HuH-7 (cell line): ENCODE measurements at places on chromosomes 12 and 14.

DNA sequence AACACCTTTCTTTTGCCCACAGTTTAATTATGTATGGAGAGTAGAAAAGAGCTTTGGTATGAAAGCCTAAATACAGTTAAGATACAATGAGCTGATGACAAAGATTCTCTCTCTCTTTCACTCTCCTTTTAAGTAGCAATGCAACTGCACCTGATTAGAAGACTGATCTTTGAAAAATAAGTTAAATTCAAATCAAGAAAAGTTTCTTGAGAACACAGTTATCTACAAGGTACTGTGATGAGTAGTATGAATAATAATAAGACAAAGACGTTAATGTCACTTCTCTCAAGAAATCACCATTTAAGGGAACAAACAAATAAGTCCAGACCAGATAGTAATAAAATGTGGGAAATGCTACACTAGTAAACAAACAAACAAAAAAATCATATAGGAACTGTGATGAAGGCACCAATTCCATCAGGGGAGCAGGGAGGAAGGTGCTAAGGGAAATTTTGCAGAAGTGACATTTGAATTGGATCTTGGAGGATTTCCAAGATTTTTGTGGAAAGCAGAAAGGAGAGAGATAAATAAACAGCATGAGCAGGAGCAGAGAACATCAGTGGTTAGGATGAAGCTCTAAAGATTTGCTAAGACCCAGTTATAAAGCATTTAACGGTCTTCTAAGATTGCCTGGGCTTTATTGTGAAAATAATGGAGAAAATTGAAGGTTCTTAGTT, 65.2 kb upstream of the STK38L start:
- DNase-seq = no peak

- DNase-seq = no peak
Measured at GRCh38 chr14:74946659-74947281, 8.6 kb downstream of the PGF start.

- DNase-seq = no peak
Measured at GRCh38 chr14:96094211-96094610, 55.0 kb downstream of the C14orf132 start.

DNA sequence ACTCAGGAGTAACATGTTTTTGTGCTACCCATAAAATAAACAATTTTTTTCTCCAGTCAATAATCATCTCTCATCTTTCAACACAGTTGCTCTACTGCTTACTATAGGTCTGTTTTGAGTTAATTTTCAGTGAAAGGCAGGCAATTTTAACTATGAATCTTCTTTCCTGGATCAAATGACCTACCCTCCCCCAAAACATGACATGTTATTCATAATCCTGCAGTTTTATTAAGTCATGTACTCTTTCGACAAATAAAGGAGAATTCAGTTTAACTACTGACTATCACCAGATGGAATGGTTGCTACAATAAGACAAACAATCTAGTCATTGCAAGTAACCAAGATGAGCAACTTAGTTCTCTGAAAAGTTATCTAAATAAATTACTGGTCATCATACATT, 106.0 kb upstream of the FAR2 start:
- no peak for DNase-seq

DNA sequence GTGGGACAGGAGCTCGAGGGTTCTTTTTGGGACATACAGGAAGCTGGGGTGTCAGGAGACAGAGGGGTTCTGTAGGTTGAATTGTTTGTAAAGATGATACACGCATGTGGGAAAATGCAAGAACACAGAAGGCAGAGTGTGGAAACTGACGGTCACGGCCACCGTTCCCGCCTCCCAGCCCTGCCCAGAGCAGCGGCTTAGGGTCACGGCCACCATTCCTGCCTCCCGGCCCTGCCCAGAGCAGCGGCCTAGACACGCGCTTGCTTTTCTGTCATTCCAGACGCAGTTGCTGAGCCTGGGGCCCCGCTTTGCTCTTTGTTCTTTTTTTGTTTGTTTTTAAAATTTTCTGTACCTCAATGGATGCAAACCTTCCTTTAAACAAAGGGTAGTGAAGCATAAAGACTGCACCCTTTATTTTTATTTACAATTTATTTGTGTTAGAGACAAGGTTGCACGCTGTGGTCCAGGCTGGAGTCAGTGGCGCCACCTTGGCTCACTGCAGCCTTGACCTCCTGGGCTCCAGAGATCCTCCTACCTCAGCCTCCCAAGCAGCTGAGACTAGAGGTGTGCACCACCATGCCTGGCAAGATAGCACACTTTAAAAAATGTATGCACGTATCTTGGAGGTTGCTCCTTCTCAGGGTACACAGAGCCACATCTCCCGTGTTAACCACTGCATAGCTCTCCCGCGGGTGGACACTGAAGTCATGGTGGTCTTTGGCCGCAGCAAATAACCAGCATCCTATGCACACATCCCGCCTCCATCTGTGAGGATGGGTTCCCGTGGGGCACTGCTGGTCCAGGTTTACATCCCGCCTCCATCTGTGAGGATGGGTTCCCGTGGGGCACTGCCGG, 142.3 kb downstream of the ADGRD1 start:
- DNase-seq = no peak

GRCh38 chr12:39300799-39301198, 142.1 kb downstream of the KIF21A start:
- DNase-seq = no peak

DNA sequence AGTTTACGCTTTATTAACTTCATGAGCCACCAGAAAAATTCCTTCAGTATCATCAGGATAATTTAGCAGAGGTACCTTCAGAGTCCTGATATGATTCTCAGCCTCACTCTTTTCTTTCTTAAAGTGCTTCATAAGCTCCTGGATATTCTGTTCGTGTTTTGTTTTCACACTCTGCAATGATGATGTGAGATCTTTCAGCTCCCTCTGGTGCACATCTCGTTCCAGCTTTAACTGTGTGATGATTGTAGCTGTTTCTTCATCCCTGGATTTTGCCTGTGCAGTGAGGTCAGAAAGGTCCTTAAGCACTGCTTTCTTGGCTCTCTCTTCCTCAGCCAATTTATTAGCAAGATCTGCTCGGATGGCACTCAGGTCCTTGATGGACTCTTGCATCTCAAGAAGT, 156.7 kb downstream of the CEP128 start:
- DNase-seq = no peak

DNA sequence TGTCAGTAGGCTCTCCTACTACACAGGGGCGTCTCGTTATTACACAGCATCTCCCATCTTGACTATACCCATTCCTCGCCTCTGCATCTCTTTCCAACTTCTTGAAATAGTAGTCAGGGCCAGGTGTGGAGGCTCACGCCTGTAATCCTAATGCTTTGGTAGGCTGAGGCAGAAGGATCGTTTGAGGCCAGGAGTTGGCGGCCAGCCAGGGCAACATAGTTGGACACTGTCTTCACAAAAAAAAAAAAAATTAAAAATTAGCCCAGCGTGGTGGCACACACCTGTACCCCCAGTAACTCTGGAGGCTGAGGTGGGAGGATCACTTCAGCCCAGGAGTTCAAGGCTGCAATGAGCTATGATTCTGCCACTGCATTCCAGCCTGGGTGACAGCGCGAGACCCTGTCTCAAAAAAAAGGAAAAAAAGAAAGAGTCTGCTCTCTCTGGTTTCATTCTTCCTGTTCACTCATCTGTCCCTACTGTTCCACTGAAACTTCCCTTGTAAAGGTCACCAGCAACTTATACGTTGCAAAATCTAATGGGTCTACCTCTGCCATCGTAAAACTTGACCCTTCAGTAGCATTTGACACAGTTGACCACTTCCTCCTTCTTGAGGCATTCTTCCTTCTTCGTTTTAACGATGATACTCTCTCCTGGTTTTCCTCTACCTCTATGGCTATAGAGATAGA, 41.0 kb upstream of the PTGR2 start:
- no peak for DNase-seq

- DNase-seq = no peak
Measured at GRCh38 chr12:692274-692673, 29.0 kb upstream of the NINJ2 start.

GRCh38 chr14:85535991-85536832, 6.3 kb downstream of the FLRT2 start:
- DNase-seq = peak; percentile 42

DNA sequence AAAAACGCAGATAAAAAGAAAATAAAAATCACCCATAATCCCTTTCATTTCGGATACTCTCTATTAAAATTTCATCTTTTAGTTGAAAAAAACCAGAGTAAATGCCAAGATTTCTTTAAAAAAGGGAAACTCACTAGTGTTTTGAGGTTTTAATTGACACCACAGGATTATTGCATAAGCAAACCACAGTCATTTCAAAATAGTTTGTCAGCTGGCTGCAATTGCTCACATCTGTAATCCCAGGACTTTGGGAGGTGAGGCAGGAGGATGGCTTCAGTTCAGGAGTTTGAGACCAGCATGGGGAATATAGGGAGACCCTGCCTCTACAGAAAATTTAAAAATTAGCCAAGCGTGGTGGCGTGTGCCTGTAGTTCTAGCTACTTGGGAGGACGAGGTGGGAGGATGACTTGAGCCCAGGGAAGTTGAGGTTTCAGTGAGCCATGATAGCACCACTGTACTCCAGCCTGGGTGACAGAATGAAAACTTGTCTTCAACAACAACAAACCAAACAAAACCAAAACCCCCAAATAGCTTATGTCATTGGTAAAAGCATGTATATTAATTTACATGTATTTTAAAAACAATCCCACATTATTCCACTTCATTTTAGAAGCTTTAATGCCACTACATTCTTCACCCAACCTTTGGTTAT, 48.8 kb downstream of the SYNE2 start:
- no peak for DNase-seq

DNA sequence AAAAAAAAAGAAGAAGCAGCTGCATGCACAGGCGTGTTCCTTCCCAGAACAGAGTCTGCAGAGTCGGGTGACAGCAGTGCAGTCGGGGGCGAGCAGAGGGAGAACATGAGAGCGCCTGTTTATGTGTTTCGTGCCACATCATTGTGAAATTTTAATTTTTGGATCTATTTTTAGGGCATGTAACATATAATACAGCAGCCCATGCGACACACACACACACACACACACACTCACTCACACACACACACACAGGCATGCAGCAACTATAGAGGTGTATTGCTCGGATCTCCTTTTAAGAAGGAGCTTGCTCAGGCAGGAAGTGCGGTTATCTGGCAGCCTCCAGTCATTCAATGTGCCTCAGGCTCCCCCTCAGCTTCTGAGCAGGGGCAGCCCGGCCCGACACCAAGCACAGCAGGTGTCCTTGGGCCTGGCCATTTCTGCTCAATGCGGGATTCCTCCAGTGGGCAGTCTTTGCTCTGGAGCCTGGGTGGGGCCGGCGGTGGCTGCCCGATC, 71.8 kb downstream of the ZNF664 start:
- DNase-seq = no peak

DNA sequence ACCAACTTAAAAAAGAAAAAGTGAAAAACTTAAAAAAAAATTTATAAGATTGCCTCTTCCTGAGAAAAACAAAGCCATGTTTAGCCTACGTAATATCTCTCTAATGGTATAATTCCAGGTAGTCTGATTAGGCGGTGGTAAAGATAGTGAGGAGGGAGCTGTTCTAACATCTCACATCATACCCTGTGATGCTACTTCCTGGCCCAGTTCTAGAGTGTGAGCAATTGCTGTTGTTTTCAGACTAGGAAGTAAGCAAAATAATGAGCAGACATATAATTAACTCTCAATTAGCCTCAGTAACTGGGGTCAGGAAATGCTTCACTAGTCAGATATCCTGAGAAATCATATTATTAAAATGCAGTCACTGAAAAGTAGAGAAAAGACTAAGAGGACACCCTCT, 113.9 kb downstream of the PHLDA1 start:
- DNase-seq = no peak

- DNase-seq = no peak
Measured at GRCh38 chr14:101791919-101792572, 30.5 kb downstream of the PPP2R5C start.

- no peak for DNase-seq
Measured at GRCh38 chr14:61337893-61338292, 16.5 kb downstream of the PRKCH start.

DNA sequence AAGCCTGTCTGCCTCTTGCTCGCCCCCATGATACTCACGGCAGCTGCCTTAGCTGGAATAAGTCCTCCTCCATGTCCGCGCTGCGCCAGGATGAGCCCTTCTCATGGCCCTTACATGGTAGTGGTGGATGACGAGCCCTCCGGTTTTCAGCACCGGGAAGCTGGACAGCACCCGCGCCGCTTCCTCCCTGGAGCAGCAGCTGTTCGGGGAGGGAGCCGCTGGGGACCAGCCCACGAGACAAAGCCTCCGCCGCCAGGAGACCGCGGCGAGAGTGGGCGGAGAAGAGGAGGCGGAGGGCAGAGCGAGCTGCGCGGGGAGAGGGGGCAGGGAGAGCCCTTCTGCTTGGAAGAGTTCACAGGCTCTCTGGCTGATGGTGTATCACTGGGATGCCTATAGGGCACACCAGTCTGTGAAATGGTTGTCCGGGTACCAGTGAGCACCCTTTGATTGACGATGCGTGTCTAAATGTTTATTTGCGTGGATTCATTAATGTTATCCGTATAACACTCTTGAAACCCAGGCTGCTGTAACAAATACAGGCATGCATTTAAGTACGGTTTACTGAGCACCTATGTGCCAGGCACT, at the start of gene SVOP:
Gene SVOP, minus strand, starts transcription at position 273 of the 585 bp plus-strand sequence. Its CDS starts 200 bp downstream, at position 73.
- peak; percentile 87 for DNase-seq

GRCh38 chr14:35878272-35879150, 52.4 kb downstream of the BRMS1L start:
- no peak for DNase-seq

GRCh38 chr12:127363392-127363791, 903.6 kb upstream of the TMEM132C start:
- no peak for DNase-seq

DNA sequence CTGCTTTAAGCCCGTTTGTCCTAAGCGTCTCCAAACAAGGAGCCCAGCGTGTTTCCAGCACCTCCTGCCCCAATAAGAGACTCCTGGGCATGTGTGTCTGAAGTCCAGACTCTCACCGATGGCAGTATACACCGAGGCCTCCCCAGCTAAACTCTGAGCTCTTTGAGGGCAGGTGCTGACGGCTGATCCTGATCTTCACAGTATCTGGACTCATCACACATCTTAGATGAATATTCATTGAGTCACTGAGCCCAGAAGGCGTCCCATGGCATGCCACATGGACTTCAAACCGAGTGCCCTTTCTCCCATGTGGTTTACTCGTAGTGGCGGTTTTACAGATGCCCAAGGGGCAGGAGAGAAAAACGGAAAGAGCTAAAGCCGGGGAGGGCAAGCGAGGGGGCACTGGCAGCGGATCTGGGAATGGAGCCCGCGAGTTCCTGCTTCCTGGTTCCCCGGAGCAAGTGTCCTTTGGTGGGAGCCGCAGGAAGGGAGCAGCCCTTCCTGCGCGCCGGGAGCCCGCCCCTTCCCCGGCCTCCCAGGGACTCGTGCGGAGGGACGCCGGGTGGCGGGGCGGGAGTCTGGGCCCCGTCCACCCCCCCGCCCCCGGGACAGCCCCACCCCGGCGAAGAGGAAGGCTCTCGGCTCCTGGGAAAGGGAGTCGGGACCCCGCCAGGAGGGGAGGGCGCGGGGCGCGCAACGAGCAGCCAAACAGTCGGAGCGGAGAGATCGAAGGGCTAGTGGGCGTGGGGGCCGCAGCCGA, 585 bp upstream of the TEAD4 start:
- DNase-seq = peak; percentile 82

- no peak for DNase-seq
Measured at GRCh38 chr14:78782551-78782950, 612.4 kb downstream of the NRXN3 start.
